Occipital lobe (tissue), 3 donors: ENCODE measurements at places on chromosomes 3 and 15.

DNA sequence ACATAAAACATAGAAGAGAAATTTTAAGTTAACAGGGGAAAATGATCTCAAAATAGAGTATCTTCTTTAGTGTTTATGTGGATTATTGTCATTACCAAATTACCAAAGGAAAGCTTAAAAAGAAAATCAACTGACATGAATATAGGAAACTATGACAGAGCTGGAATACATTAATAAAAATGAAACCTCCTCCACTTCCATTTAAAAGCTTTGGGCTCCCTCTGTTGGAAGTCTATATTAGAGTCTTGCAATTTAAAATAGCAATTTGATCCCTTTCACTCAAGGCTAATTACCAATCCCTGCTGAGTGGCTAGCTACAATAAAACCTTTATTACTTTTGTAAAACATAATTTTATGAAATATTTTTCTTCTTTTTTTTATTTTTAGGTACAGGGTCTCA lies 61.4 kb upstream of the IMPG2 start:
- no peak for DNase-seq

DNA sequence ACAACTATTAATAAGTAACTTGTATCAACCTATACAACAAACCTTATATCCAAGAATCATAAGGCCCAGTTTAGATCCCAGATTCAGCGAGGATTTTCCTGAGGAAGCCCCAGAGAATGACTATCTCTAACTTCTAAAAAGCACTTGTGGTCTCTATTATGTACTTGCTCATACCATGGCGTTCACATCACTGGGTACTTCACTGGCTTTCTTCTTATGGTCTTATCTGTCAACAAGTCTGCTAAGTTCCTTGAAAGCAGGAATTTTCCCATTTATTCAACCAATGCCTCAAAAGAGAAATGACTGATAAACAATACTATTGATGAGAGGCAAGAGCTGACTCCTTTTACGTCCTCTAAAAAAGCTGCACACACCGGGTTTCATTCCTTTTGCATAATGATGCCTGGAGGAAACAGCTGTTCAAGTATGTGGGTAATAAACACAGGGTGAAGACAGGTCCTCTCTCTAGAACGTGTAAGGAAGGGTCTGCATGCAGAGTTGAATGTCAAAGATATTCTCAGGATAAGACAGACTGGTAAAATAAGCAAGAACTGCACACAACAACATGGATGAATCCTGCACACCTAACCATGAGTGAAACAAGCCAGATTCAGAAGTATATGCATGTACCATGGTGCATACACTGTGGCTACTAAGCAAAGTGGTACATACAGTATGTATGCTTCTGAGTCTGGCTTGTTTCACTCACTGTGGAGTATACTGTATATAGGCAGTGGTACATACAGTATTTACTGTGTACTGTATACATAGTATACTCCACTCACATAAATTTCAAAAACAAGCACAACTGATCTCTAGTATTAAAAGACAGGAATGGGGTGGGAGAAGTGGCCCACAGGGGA lies 408.7 kb downstream of the SHQ1 start:
- no peak for DNase-seq

DNA sequence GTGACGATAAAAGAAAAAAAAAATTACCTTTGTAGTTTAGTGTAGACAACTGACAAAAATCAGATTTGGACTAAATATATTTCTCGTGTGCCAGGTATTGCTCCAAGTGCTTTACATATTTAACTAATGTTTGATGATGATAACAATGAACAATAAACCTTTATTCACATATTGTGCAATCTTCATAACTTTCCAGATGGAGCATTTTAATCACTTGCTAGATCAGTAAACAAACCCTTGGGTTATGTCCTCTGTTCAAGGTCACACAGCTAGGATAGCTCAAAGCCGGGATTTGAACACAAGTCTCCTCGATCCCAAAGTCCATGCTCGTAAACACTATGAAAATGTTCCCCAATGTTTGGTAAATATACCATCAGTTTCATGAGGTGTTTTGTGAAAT lies 14.5 kb downstream of the NCEH1 start:
- no peak for DNase-seq

DNA sequence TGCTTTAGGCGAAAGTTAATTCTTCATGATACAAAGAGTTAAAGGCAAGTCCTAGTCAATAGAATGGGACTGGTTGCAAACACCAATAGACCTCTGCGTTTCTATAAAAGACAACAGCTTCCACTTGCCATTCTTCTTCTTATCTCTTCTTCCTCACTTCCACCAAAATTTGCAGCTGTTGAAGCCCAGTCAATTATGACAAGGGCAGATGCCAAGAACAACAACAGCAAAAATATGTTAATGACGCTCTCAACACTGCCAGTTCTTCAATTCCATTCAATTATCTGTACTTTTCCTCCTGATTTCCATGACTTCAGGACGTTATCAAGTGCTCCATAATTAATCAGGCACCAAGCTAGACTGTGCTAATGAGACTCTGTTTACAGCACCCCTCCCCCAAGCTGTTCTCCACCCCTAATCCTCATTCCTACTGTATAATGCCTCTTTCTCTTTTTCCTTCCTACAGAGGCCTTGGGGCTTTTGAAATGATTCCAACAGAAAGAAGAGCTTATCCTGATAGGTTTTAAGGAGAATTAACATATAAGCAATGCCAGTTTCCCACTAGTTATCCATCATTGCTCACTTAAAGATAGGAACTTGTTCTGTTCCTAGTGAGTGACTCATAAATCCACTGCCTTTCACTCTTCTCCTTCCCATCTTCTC lies 1160.5 kb downstream of the IGSF11 start:
- DNase-seq = no peak

GRCh38 chr3:24316887-24317383 lies 177.7 kb downstream of the THRB start:
- no peak for DNase-seq

DNA sequence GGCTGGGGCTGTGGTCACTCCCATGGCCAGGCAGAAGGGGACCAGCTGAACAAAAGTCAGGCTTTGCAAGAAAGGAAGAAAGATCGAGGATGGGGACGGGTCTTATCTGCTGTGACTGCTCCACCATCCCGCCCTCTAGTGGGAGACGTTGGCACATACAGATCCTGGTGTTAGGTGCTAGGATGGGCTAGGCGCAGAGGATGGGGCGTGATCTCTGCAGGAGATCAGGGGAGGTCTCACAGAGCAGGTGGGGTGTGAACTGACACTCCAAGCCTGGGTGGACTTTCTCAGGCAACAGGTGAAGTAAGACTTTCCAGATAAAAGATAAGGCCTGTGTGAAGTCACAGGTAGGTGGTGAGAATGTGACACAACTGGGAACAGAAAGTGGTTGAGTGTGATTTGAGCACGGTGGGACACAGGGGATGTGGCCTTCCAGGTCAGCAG lies 141.9 kb upstream of the SMAD3 start:
- no peak for DNase-seq

- DNase-seq = no peak
Measured at GRCh38 chr15:70243686-70244540, 146.2 kb upstream of the TLE3 start.

DNA sequence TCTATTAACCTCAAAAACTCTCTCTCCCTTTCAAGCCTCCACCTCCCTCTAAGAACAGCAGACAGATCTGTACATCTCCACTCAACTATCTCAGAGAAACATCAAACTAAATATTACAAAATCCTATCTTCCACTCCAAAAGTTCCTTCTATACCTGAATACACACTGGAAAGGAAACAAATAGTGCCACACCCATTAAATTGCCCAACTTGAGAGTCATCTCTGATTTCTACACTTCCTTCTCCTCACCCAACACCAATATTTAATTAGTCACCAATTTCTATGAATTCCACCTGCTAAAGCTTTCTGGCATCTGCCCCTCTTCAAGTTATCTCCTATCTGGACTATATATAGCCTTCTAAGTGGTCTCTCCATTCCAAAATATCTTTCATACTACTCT lies 65.8 kb downstream of the PEAK1 start:
- no peak for DNase-seq

DNA sequence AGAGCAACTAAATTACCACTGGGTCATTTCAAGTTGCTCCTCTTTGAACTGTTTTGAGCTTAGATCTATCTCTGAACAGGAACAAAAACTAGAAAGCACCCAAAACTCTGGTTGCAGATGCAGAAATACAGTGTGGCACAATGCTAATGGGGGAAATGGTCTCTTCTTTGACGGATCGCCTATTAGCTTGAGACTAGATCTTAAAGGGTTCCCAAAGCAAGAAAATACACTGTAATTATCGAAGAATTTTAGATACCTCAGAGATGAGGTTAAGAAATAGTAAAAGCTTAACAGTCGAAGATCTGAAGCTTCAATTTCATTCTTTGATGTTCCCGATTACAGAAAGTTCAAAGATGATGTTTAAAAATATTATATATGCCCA lies 818 bp downstream of the PPP1R2 start:
- DNase-seq = no peak

- DNase-seq = no peak
Measured at GRCh38 chr3:42184651-42185443, 81.1 kb downstream of the CCK start.

DNA sequence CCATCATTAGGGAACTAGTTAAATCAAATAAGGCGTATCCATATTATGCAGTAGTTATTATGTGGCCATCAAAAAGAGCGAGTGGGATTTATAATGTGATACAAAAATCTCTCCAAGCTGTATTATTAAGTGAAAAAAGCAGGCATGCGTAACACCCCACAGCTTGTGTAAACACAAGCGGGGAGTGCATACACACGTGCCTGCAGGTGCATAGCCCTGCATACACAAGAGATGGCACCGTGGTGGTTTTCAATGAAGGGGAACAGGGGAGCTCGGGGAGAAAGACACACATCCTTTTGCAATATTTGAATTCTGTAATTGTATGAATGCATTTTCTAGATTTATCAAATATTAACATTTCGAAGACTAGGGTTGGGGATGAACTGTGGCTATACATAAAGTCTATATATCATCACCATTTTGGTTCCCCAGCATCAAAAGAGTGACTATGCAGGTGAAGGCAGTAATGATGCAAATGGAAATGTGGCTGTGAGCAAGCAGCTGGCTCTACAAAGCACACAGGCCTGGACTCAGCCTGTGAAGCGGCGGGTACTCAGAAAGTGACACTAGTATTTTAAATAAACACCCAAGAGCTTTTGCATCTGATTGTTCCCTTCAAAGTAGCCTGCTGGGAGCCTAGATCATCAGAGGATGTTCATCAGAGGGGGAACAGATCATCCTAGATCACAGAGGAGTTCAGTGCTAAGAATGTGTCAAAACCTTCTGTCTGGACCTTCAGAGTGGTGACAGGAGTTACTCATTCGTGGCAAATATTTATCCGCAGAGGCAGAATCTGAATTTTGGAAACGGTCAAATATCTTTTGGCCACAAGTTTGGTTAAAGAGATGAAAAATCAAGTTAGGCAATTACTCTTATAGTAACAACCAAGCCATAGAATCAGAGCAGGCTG lies 9.4 kb upstream of the KIF7 start:
- DNase-seq = no peak

GRCh38 chr3:152271501-152272236 lies 2.9 kb downstream of the MBNL1 start:
- DNase-seq = no peak

DNA sequence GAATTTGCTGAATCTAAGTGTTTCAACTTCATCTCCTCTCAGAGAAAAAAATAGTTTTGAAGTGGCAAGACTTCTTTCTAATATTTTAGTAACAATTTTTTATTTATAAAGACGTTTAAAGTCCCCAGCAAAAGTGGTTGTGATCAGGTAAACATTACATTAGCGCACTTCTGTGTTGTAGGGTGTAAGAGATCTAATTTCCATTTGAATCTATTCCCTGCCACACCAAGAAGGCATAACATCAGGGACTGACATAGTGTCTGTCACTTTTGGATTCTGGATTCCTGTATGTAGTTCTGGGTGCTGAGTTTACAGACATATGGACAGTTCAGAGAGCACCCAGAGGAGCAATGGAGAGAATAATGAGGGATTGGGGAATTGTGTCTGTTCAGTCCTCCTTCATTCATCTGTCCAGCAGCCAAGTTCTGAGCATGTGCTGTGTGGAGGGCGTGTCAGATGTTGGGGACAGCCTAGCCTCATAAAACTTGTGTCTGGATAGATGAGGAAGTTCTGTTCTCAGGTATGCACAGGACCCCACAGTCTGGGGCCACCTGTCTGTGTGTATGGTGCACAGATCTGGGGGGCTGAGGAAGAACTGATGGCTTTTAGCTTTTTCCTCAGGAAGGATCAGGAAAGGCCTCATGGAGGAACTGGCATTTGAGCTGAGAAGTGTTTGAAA lies 65.6 kb downstream of the MAP2K5 start:
- no peak for DNase-seq

DNA sequence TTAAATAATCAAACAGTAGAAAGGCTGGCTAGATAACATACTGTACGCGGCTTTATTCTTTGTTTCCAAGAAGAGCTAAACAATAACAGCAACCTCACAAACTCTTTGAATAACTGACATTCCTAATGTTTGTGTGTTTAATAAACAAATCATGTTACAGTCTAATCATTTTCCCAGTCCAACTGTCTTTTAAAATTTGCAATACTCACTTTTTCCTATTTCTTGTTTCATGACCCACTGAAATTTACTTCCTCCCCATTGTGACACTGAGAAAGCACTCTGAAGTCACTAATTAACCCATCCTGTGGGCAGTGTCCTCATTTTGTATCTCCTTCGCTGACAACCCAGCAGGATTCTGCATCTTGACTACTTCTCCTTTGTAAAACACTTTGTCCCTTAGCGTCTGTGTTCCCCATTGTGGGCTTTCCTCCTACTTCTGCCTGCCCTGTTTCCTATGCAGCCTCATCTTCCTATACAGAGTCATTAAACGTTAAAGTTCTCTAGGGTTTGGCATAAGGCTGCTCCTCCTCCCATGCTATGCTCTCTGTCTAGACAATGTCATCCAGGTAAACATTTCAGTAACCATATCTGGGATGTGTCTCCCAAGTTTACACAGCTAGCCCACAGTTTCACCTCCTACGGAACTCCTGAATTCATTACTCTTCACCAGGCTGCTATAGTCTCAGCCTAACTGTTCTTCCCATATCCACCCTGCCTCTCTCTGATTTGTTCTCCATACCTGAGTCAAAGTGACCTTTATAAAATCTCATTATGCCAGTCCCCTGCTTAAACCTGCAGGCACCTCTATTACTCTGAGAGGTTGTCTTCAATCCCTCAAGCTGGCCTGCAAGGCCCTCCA lies 148.9 kb downstream of the GREM1 start:
- no peak for DNase-seq
